ENCODE measurements at places on chromosomes 2 and 18. TPM values are rescaled to one million over a fixed set of nuclear protein-coding genes. Genes with fewer than 3 reads are reported as not detected.

GRCh38 chr18:28168725-28169124 is 8.2 kb downstream of the CDH2 start:
- ATAC-seq: no peak

The PLB1 gene
- 1.6 TPM for total RNA-seq

- ATAC-seq: no peak
Measured at GRCh38 chr2:132979339-132980093, 309.5 kb upstream of the LYPD1 start.

DNA sequence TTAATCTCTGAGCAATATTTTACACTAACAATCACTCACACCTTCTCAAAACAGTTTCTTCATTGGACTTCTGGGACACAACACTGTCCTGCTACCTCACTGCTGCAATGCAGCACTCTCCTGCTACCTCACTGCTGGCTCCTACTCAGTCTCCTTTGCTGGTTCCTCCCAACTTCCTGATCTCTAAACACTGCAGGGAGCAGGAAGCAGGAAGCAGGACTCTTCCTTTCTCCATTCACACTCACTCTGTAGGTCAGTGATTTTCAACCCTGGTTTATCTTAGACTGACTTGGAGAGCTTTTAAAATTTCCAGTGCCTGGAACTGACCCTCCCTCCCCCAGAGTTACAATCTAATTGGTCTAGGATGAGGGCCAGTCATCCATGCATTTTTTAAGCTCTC is 243.4 kb upstream of the RBBP8 start:
- peak; percentile 46 for ATAC-seq

The CRACDL gene
- total RNA-seq: 6.6 TPM

The LRRC30 gene
- not detected for total RNA-seq

GRCh38 chr2:181790716-181791649 is 100.5 kb upstream of the ITPRID2 start:
- peak; percentile 99 for ATAC-seq

The RGPD4 gene
- not detected for total RNA-seq

The CCDC85A gene
- 0.24 TPM for total RNA-seq

DNA sequence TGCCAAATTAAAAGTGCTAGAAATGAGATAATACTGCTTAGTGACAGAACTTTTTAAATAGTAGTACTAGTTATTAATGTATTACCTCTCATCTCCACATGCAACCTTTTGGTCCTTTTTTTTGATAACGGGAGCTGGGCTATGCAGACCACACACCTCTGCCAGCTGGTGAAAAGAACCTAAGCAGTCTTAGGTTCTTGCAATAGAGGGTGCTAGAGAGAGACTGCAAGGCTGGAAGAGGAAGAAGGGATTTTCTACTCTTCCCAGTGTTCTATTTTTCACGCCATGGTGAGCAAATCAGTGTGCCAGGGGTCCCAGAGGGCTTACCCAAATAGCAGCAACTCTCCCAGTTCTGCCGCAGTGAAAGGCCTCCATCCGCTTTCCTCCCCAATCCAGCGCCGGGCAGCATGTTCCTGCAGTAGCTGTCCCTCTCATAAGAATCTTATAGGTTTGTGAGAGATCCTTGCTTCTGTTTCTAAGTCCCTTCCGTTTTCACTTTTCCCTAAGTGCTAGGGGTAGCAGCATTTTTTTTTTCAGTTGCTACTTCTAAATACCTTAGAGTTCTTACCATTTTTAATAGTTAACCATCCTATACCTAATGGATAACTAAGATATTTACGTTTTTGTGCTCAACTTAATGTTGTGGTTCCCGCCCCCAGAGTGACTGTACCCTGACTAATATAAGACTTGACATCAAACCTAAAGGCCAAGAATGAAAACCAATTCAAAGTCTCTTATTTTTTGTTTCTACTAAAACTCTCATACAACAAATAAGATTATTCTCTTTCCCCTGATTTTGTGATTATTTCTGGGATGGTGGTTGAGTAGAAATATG is 69.4 kb upstream of the UBE2E3 start:
- no peak for ATAC-seq

- no peak for ATAC-seq
Measured at GRCh38 chr2:212677466-212677865, 138.9 kb upstream of the ERBB4 start.

- no peak for ATAC-seq
Measured at GRCh38 chr2:201847481-201847880, 41.1 kb downstream of the CDK15 start.

DNA sequence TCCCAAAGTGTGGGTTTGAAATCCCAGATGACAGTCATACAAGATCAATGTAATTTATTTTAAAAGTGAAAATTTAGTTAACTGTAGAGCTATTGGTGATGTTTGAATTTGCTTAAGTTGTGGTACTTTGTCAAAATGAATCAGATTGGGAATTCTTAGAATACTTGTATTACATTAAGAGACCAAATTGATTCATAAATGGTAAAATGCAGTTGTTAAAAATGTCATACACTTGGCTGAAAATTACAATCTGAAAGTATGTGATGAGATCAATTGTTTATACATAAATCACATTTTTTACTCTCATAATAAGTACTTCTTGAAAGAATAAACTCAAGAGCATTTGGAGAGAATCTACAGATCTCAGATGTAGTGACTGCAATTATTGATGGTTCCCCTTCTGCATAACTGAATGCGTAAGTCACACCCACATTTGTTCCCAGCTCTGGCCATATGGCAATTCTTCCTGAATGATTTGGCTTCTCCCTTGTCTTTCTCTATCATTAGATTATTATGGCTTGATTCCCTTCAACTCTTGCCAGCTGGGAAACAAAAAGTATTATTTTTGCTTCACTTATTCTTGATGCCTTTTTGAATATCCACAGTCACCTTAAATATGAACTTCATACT is 558.5 kb downstream of the CPS1 start:
- ATAC-seq: no peak

- ATAC-seq: peak; percentile 21
Measured at GRCh38 chr2:30272761-30273573, 41.6 kb downstream of the LBH start.

- no peak for ATAC-seq
Measured at GRCh38 chr2:43071599-43072550, 154.5 kb downstream of the ZFP36L2 start.

- ATAC-seq: peak; percentile 41
Measured at GRCh38 chr2:85830645-85831044, 58.1 kb downstream of the ST3GAL5 start.

- ATAC-seq: no peak
Measured at GRCh38 chr2:169928463-169928864, 101.2 kb downstream of the UBR3 start.

- no peak for ATAC-seq
Measured at GRCh38 chr2:73906847-73907505, 14.2 kb downstream of the ACTG2 start.

- no peak for ATAC-seq
Measured at GRCh38 chr18:2515171-2515787, 56.0 kb downstream of the METTL4 start.

All from esophagus mucosa (tissue), 1 donor.